ENCODE measurements at places on chromosomes 6 and 20.

DNA sequence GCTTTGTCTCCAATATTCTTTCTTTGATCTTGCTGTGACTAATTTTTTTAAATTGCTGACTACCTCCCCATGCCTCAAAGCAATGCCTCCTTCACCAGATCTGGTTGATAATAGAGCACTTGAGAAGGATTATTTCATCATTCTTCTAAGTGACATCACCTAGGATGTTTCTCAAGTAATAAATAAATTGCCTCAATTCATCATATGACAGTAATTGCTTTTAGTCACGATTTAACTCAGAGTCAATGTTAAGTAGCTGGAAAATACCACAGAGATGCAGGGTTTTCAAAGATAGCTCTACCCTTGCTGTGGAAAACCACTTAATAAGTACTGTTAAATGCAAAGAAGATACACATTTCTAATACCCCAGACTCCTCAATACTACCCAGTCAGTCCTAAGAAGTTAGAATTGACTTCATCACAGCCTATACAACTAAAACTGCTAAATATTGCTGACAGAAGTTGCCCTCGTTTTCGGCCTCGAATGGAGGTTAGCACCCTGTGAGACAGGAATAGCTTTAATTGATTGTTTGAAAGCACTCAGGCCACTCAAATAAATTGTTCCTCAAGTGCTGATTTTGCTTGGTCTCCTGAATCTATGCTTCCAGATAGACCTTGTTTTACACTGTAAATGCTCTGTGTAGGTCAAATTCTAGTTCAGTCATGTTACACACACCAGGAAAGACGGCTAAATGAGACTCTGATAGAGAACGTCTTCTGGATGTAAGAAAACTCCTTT lies 640.6 kb upstream of the CHD6 start:
- DNase-seq: no peak

DNA sequence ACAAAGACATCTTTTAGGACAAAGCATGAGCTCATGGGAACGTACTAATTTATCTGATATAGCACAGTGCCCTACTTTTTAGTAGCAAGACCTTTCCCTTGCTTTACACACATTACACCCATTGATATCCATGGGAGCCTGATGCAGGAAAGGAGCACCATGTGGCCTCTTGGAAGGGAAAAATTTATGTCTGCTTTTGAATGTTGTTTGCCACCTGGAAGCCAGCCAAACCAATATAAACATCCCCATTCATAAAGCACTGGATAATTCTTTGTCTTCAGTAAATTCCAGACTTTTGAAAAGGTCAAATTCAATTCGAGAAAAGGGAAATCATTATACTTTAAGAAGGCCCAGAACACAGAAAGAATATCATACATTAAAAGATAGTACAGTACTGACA lies 152.3 kb upstream of the BEND6 start:
- DNase-seq: peak; percentile 90

DNA sequence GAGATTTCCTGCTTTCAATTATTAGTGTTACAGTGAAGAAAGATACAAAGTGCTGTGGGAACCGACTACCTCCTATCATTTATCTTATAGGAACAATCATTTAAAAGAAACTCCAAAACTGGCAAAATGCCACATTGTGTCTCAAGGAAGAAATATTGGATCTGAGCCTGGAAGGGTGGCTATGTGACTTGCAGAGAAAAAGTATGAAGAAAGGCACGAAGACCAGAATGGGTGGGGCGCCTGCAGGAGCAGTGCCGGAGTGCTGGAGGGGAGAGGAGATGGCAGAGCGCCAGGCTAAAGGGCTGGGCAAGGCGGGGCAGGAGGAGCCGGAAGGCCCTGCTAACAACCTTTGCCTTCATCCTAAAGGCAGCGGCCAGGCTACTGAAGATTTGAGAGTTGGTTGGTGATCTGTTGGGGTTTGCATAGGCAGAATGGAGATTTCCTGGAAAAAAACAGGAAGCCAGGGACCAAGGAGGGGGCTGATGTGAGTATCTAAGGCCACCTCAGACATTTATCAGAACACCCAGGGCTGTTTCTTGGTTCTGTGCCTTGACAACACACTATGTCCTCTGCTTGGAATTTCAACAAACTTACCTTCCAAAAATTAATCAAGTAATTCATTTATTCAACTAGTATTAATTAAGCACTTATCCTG lies 125.6 kb downstream of the MAFB start:
- no peak for DNase-seq

DNA sequence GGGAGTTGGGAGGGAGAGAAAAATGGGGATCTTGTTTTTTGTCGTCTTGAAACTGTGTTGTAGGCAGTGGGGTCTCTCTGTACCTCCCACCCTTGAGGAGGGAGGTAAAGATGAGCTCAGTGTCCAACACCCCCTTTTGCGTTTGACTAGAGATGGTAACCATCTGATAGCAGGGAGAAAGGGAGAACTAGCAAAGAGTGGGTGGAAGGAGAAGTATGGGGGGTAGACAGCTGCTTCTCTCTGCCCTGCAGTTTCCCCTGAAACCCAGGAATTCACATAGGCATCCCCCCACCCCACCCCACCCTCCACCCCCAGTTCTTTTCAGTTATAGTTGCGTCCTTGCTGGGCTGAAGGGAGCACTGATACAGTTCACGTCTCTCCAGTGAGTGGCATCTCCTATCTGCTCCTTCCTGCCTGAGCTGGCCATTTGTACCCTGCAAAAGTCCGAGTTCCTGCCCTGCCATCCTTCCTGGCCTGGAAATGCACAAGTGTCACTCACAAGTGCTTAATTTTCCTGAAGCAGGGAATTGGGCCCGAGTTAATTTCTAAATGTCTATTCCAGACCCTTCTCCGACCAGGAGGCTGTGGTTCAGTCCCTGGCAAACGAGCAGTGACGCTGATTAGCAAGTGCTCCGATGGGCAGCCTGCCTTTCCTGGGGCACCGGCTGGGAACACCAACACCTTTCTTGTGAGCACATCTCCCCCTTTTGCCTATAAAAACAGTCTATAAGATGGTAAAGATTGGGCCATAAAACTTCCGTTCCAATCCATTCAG lies 1.5 kb downstream of the SIRPA start:
- DNase-seq: no peak

- no peak for DNase-seq
These were observed 112.8 kb downstream of the HFE start for GRCh38 chr6:26199773-26200764.

GRCh38 chr6:53446151-53446550 lies 97.4 kb upstream of the ELOVL5 start:
- no peak for DNase-seq

- no peak for DNase-seq
These were observed 732 bp downstream of the CYP24A1 start for GRCh38 chr20:54172856-54173652.

GRCh38 chr20:57779401-57780003 lies 69.7 kb upstream of the PMEPA1 start:
- no peak for DNase-seq

DNA sequence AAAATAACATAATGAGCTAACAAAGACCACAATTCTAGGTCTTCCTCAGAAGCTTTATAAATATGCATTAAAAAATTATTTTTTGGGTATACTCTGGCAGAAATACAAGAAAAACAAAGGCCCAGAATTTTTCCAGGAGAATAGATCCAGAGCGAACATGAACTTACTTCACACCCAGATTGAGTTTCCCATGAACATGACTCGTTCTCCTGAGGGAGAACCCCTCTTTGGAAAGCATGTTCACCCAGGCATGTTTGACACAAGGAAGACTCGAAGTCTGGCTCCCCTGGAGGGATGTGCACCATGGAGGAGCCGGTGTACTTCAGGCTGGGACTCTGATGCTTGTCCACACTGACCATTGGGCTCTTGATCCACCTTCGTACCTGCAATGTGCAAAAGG lies 56.1 kb downstream of the SGK1 start:
- no peak for DNase-seq

DNA sequence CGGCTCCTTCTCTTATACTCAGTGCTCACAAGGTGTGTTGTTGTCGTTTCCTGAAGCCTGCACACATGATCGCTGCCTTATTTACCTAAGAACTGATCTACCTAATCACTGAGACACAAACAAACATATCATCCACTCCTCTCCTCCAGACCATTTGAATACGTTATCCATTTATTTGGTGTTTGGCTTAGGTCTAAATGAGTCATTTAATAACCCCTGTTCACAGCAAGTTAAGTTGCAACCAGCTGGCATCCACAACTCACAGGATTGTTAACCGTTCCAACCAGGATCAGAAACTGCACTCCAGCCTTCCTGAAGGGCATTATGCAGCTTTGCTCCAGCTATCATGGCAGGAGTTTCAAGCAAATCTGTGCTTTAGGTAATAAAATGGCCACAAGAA lies 511.1 kb upstream of the MAP3K7 start:
- DNase-seq: no peak

DNA sequence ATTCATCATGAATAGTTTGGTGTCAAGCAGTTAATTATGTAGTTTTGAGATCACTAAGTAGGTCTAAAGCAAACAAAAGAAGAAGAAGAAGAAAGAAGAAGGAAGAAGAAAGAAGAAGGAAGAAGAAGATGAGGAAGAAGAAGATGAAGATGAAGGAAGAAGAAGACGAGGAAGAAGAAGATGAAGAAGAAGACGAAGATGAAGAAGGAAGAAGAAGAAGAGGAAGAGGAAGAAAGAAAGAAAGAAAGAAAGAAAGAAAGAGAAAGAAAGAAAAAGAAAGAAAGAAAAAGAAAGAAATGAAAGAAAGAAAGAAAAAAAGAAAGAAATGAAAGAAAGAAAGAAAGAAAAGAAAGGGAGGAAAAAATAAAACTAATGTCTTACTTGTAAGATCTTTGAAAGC lies 9.2 kb downstream of the TMC2 start:
- no peak for DNase-seq

GRCh38 chr6:32692019-32692418 lies 25.6 kb upstream of the HLA-DQB1 start:
- no peak for DNase-seq

- DNase-seq: no peak
These were observed 608.9 kb downstream of the MAFB start for GRCh38 chr20:40080041-40080652.

GRCh38 chr6:127118298-127119101 lies at the start of gene RSPO3:
Gene RSPO3 (plus strand): TSS chr6:127118671. CDS start chr6:127119193, 522 bp downstream.
- no peak for DNase-seq

- no peak for DNase-seq
These were observed 7.4 kb upstream of the COX4I2 start for GRCh38 chr20:31630187-31630790.

Data from NCI-H1930 (cell line).